ENCODE measurements at places on chromosomes 3 and 15.
A peak's percentile ranks its signal among the peaks of the same experiment; 100 is the strongest.

GRCh38 chr3:114214542-114215341 is 22.6 kb downstream of the ZNF80 start:
- peak; percentile 46 for DNase-seq

- DNase-seq, result no peak
Measured at GRCh38 chr3:10351013-10351735, 30.3 kb upstream of the SEC13 start.

DNA sequence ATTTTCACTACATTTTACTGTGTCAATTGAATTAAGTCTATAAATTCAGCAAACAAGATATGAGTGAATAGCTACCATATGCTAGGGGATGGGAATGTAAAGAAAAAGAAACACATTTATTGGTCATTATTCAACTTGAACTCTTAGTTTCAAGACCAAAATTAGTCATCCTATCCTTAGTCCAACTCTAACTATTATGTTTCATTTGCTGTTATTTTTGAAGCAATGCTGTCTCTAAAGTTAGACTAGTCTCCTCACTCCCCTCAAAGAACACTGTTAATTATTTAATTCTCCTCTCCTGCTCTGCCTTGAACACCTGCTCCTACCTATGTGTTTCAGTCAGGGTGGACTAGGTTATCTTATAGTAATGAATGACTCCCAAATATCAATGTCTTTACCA is 920.9 kb downstream of the TUSC7 start:
- DNase-seq, result no peak

- DNase-seq, result no peak
Measured at GRCh38 chr3:194091141-194091540, 44.8 kb upstream of the HES1 start.

GRCh38 chr3:69212411-69213160 is 90.2 kb upstream of the LMOD3 start:
- DNase-seq, result no peak

DNA sequence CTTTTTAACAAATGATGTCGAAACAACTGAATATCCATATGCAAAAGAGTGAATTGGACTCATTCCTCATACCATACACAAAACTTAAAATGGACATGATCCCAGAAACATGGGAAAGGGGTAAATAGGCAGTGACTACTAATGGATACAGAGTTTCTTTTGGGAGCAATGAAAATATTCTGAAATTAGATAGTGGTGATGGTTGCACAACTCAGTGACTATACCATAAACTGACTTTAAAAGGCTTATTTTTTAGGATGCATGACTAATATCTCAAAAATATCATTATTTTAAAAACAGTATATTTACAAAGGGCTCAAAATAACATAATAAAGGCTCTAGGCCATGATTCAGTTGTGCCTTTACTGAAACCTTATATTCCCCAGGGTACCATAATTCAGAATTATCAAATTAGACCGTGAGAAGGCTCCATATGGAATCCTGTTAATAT is 16.3 kb upstream of the ATP13A3 start:
- no peak for DNase-seq

- DNase-seq, result no peak
Measured at GRCh38 chr15:38868326-38869114, 303.9 kb upstream of the RASGRP1 start.

GRCh38 chr15:96327155-96327741 is 3.3 kb upstream of the NR2F2 start:
- DNase-seq, result no peak

GRCh38 chr3:193836918-193837317 is 243.9 kb downstream of the OPA1 start:
- no peak for DNase-seq

DNA sequence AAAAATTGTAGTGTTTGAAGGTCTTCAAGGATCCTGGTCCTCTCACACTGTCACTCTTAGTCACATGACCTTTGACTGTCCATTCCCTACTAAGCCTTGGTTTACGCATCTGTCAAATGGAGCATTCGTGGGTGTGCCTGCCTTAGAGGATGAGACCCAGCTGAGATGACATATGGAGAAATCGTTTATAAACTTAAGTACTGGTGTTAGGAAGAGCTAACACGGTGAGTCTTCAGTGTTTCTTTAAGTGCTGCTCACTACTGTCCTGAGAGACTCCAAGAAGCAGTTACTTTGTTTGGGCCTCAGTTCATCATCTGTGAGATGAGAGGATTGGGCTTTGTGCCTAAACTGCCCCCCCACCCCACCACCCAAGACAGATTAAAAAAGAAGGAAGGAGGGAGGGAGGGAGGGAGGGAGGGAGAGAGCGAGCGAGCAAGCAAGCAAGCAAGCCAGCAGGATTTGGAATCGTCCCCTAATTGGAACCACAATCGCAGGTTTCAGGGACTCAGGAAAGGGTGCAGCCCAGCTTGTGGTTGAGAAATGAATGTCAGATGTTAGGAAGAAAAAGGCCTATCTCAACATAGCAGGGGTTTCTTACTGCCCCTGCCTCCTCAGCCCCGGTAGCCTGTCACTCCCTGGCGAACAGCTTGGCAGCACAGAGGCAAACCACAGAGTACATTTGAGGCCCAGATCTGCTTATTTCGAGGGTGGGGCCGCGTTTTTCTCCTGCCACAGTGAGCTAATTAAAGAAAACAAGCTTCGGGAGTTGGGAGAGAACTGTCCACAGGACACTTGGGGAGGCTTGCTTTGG is 32.7 kb downstream of the SMAD3 start:
- peak; percentile 13 for DNase-seq

DNA sequence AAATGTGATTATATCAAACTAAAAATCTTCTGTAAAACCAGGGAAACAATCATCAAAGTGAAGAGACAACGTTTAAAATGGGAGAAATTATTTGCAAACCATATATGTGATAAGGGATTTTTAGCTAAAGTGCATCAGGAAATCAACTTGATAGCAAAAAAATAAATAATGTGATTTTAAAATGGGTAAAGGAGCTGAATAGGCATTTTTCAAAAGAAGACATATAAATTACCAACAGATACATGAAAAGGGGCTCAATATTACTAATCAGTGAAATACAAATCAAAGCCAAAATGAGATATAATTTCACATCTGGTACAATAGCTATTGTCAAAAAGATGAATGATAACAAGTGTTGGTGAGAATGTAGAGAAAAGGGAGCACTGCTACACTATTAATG is 537.6 kb upstream of the NAALADL2 start:
- DNase-seq, result no peak

DNA sequence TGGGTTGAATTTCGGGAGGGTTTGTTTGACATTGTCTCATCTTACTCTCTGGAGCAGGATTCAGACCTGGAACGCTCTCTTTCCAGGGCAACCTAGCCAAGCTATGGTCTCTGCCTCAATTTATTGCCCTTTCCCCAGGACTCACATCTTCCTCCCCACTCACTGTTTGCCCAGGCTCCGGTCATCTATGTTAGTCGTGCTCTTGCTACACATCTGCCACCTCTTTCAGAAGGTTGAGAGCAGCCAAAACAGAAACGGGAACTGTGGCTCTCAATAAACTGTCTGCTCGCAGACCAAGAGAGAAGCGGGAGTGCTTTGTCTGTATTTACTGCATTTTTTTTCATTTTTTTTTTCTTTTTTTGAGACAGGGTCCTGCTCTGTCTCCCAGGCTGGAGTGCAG is 81.6 kb downstream of the ST6GAL1 start:
- DNase-seq, result no peak

DNA sequence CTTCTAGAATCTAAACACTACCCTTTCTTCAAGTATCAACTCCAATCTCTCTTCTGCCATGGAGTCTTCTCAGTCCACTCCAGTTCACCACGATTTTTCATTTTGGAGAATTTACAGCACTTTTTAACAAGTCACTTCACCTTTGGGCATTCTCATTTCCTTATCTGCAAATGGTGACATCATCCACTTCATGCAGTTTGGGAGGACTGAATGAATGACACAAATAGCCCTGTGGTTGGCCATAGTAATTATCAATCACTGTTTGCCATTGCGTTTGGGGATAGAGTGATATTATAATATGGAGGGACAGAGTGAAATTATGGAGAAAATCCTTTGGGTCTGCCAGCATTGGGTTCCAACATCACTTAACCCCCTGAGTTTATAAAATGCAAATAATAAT is 38.0 kb upstream of the TM4SF1 start:
- DNase-seq, result no peak

DNA sequence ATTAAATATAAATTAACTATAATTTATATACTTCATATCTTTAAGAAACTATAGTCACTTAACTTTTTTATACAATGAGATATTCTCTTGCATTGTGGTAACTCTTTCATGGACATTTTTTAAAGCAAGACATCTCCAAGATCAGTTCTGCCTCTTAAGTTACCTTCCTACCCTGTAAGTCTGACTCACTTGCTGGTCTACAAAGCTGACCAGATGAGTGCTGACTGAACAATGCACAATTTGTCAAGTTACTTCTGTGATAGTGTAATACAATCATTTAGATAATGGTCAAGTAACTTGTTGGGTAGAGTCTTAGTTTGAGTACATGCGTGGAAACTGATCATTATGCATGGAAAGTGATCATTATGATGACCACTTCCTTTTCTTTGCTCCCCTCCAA is 145.9 kb downstream of the MEIS2 start:
- DNase-seq, result no peak

DNA sequence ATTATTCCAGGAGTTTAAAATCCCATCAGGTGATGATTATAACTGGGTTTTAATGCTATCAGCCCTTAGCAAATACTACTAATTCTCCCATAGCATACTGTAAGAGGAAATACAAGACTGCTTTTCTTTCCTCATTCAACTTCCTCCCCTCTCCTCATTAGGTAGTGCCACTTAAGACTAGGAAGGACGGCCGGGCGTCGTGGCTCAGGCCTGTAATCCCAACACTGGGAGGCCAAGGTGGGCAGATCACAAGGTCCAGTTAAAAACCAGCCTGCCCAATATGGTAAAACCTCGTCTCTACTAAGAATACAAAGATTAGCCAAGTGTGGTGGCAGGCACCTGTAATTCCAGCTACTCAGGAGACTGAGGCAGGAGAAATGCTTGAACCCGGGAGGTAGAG is 14.7 kb downstream of the NDUFAF1 start:
- DNase-seq, result no peak

DNA sequence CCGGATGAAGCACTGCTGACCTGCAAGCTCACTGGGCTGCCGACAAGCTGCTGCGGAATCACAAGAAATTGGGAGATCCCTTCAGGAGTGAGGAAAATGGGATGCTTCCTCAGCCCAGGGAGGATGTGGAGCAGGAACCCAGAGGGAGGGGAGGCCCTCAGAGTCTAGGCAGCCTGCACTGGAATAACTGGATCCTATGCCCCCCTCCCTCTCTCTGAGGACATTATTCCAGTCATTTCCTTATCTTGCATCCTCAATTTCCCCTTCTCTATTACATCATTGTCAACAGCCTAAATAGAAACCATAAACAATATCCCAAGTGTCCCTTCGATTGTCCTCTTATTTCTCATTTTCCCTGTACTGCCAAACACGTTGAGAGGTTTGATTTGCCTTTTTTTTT is 169.0 kb downstream of the OPA1 start:
- DNase-seq, result no peak

DNA sequence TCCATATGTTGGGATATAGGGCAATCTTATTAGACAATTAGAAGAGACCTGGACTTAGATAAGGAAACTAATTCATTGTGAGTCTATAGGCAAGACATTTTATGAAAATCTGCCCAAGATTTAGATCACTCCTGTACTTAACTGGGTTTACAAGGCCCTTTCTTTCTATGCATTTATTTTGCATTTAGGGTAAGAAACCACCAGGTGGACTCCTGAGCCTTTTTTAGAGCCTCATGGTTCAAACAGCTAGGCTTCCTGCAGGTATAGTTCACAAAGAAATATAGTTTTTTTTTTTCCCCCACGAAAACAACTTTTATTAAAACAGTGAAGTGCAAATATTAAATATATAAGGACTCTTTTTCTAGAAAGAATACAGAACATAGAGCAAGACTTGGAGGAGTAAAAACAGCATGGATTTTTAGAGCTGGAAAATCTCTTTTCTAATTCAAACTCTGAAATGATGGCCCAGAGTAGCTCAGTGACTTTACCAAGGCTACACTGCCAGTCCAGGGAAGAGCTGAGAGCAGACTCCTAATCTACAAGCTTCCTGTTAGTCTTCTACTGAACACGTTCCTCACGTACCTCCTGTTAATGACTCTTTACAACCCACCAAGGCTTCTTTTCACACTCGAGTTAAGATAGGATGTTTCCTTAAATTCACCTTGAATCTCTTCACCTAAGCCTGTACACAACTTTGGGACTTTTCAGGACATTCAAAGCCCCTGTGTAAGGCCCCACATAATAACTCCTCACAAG is 400.9 kb upstream of the ATP11B start:
- DNase-seq, result no peak

DNA sequence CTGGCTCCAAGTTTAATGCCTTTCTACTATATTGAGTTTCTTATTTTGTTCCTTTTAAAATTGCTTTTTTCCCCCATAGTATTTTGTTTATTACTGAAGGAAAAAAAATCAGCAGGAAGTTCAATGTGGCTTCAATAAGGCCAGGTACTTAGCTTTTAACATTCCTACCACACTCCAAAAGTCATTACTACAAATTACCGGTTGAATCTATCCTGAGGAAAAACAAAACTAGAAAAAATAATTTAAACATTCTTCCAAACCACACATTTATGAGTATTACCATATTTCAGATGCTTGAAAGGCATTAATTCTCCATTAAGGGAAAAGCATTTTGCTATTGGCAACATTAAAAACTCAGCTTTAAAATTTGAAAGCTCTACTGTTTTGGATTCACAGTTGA is 20.2 kb upstream of the TNFSF10 start:
- no peak for DNase-seq

DNA sequence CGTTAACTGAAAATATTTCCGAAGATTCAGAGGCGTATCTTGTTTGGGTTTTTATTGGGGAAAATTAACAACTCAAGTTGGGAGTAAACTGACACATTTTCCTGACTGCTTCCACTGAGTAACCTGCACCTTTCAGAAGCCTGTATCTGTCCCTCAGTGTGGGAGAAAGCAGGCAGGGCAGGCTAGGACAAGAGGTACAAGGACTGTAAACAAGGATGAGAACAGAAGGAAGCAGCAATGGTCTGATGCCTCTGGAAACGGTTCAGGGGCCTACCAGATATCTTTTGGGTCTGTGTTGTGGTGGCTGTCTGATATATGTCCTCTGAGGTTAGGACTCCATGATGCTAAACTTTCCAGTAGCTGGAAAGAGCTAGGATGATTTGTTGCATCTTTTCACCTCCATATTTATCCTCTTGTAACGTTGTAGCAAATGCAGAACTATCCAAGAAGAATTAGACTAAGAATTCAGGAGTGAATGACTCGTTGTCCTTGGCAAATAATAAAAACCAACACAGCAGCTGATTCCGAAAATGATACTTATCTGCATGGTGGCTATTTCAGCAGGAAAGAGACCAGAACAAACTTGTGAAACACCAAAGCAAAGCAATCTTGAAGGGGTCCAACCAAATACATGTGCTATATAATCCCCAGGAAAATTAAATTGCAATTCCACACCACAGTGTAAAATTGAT is 195.9 kb upstream of the ICE2 start:
- no peak for DNase-seq
